Calu3 (cell line): ENCODE measurements at places on chromosomes 16 and 17. TPM values are rescaled to one million over a fixed set of nuclear protein-coding genes. Genes with fewer than 3 reads are reported as not detected.

DNA sequence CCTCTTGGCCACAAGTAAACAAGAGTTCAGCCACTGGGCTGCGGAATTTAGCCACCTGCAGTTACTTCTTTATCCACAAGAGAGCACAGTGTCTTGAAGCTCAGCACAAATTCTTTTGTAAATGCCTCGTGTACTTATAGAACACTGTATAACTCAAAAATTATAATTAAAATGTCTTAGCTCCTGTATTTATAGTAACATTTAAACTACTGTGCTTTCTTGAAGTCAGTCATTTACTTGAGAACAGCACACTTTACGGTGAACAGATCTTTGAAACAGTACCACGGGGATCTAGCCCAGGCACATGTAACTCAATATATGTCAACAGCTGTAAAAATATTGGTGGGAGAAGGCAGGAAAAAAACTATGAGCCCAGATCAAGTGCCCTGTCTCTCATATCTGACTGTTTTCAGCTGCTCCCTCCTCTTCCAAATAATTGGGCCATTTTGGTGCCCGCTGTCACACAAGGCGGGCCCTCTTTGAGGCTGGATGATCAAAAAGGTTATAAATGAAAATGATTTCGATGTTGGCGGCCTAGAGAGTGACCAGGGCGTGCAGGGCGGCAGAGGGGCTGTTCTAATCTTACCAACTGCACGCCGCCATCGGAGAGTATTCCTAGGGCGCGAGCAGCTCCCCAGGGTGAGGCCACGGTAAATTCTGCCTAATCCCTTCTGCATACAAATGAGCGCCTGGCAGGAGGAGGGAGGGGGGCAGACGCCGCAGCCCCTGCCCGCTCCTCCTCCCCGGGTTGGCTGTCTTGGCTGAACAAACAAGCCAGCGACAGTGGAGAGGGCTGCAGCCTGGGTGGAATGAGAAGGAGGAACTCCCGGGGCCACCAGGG is 183.2 kb downstream of the C16orf78 start:
- DNase-seq = no peak

- no peak for DNase-seq
Observed at GRCh38 chr16:27446721-27447120, 44.7 kb downstream of the IL21R start.

The PIGL gene
- 16.0 and 17.9 TPM in 2 replicates for total RNA-seq

GRCh38 chr17:73003487-73003886 is 89.0 kb downstream of the SLC39A11 start:
- peak; percentile 65 for DNase-seq
